ENCODE measurements at places on chromosomes 13 and 19. TPM values are rescaled to one million over a fixed set of nuclear protein-coding genes. Genes with fewer than 3 reads are reported as not detected.

The GTPBP3 gene
- 15.5 TPM for total RNA-seq

The PLIN4 gene
- 629 TPM for total RNA-seq

The ZNF274 gene
- total RNA-seq: 21.9 TPM

The PSG2 gene
- not detected for total RNA-seq

The KCNN4 gene
- total RNA-seq: 61.9 TPM

The ZNF582 gene
- total RNA-seq: 4.3 TPM

The C2CD4C gene
- 0.80 TPM for total RNA-seq

The COX7A1 gene
- total RNA-seq: 69.3 TPM

The IQCN gene
- total RNA-seq: 7.0 TPM

The POLR2I gene
- 68.2 TPM for total RNA-seq

The WIZ gene
- 51.1 TPM for total RNA-seq

The CEBPA gene
- 263 TPM for total RNA-seq

The PLK5 gene
- total RNA-seq: 0.44 TPM

The IGSF23 gene
- not detected for total RNA-seq

- no peak for DNase-seq
Measured at GRCh38 chr13:109795011-109795410, 8.6 kb upstream of the IRS2 start.

GRCh38 chr19:10551698-10552301 is 8.1 kb downstream of the ATG4D start:
- DNase-seq: no peak

DNA sequence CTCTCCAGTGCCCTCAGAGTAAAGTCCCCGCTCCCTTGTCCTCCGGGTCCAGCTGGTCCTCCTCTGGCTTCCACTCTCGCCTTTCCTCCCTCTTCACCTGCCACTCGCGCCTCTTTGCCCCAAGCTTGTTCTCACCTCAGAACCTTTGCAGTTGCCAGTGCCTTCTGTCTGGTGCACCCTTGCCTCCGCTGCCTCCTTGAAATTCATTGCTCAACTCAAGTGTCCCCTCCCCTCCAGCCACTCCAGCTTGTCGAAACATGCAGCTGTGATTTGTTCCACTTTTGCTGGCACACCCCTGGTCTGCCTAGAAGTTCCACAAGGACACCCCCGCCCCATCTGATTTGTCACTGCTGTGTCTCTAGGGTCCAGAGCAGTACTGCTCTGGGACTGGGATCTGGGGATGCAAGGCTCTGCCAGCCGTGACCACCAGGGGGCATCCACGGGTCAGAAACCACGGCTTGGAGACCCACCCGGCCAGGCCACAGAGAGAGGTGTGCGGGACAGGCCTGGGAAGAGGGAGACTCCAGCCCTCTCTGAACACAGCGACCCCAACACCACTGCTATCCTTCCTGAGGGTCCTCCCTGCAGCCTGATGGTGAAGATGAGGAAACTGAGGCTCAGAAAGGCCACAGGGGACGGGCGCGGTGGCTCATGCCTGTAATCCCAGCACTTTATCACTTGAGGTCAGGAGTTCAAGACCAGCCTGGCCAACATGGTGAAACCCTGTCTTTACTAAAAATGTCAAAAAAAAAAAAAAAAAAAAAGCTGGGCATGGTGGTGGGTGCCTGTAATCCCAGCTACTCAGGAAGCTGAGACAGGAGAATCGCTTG is 49.9 kb downstream of the AP1M1 start:
- peak; percentile 73 for DNase-seq

DNA sequence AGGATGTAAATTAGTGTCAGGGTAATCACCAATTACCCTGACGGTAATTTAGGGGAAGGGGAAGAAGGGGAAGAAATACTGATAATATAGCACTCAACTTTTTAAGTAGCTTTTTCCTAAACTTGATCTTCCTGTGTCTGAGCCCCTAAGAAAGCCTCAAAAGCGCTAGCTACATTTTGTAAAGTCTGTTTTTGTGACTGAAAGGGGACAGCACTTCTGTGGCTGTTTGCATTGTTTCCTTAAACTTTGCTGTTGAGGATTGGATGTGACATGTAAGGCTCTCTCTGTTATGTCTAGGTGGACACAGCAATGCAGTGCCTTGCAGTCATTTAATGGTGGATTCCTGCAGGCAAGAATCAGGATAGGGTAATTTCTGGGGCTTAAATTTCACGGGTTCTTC is 42.8 kb downstream of the SPATA13 start:
- DNase-seq: no peak

- DNase-seq: no peak
Measured at GRCh38 chr19:33740811-33741396, 55.8 kb upstream of the KCTD15 start.

DNA sequence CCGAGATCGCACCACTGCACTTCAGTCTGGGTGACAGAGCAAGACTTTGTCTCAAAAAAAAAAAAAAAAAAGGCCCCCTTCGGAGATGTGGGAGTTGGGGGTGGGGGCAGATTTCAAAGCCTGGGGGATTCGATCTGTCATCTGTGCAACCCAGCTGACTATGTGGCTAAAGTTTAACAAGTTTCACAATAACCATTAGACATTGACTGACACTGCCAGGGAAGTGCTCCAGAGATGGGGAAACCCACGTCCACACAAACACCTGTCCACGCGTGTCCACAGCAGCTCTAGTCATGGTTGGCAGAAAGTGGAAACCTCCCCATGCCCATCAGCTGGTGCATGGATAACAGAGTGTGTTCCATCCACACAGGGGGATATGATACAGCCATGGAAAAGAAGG is 37.6 kb upstream of the HOMER3 start:
- DNase-seq: no peak

GRCh38 chr19:6772866-6773322 is 386 bp downstream of the VAV1 start:
- DNase-seq: no peak

DNA sequence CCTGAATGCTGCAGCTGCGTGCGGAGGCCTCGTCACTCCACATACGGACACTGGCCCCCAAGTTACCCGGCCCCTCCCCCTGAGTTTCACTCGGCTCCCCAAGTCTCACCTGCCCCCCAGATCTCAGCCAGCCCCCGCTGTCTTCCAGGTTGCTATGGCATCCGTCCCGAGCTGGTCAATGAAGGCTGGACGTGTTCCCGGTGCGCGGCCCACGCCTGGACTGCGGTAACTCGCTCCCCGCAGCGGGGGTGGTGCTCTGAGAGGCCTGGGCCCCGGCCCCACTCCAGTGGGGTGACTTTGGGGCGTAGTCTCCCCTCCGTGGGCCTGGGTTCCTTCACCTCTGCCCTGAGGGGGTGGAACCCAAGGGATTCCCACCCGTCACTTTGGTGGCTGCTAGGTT is 168.2 kb downstream of the KDM4B start:
- DNase-seq: no peak

DNA sequence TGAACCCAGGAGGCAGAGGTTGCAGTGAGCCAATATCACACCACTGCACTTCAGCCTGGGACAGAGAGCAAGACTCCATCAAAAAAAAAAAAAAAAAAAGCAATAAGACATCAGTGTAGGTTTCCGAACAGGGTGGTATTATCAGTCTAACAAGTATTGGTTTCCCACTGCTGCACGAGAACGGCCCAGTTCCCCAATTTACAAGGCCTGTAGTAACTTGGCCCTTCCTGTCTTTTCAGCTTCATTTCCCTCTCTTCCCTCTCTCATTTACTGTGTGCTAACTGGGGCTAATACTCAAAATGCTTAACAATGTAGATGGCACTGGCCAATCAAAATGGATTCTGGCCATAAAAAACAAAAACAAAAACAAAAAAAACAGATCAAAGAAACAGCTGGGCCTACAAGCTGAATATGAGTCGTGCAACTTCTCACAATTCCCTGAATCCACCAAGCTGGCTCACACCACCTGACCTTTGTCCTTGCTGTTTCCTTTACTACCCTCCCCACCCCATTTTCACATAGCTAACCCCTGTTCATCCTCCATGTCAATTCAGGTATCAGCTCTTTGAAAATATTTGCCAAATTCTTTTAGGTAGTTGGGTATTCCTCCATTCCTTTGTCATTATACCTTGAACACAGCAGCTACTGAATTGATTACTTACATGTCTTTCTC is 2.4 kb downstream of the TEX101 start:
- no peak for DNase-seq

- DNase-seq: no peak
Measured at GRCh38 chr13:42574435-42575311, 721 bp downstream of the TNFSF11 start.

- no peak for DNase-seq
Measured at GRCh38 chr13:45941261-45941660, 89.7 kb upstream of the SIAH3 start.

GRCh38 chr13:79658333-79658975 is 177.5 kb downstream of the NDFIP2 start:
- no peak for DNase-seq

DNA sequence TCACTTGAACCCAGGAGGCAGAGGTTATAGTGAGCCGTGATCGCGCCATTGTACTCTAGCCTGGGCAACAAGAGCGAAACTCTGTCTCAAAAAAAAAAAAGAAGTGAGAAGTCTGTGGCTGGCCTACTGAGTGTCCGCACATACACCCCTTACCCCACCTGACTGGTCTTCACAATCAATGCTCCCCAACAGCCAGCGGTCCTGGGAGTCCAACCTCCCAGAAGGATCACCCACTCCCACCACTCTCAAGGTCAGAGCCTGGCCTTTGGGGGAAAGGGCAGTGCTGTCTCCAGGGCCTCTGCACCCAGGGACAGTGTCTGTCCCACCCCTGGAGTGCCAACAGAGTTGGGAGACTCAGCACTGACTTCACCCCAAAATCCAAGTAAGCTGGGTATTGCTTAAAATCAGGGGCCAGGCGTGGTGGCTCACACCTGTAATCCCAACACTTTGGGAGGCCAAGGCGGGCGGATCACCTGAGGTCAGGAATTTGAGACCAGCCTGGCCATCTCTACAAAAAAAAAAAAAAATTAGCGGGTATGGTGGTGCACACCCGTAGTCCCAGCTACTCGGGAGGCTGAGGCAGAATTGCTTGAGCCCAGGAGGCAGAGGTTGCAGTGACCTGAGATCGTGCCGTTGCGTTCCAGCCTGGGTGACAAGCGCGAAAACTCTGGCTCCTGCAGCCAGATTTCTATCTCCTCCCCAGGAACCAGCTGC is 2.3 kb upstream of the CD320 start:
- no peak for DNase-seq

DNA sequence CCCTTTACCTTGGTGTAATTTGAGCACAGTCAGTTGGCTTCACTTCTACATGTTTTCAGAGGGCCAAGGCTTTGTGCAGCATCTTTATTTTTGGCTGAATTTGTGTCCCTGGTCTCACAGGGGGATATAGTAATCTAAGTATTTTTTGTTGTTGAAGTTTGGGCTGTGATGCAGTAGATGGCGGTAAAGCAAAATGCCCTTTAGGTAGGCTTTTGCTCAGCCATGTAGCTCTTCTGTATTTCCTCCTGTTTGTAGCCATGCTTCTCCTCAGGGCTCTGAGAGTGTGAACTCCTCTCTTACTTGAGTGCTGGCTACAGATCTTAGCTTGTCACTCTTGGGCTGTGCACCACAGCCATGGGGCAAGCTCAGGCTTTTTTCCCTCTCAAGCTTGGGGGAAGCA is 328.6 kb downstream of the SLITRK5 start:
- DNase-seq: no peak

DNA sequence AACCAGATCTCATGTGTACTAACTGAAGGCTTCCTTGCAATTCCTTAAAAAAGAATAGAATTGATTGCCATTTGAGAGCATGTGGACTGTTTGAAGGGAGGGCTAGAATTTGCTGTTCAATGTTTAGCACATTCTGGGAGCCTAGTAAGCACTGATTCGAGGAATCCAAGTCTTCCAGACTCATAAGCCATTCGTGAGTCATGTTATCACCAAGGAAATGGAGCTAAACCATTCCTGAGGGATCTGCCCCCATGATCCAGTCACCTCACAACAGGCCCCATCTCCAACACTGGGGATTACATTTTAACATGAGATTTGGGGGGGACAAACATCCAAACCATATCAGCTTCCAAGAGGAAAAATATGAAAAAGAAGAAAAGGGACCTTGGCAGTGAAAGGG is 276.4 kb downstream of the KCNRG start:
- DNase-seq: no peak

- no peak for DNase-seq
Measured at GRCh38 chr19:32233885-32234284, 111.5 kb upstream of the ZNF507 start.

DNA sequence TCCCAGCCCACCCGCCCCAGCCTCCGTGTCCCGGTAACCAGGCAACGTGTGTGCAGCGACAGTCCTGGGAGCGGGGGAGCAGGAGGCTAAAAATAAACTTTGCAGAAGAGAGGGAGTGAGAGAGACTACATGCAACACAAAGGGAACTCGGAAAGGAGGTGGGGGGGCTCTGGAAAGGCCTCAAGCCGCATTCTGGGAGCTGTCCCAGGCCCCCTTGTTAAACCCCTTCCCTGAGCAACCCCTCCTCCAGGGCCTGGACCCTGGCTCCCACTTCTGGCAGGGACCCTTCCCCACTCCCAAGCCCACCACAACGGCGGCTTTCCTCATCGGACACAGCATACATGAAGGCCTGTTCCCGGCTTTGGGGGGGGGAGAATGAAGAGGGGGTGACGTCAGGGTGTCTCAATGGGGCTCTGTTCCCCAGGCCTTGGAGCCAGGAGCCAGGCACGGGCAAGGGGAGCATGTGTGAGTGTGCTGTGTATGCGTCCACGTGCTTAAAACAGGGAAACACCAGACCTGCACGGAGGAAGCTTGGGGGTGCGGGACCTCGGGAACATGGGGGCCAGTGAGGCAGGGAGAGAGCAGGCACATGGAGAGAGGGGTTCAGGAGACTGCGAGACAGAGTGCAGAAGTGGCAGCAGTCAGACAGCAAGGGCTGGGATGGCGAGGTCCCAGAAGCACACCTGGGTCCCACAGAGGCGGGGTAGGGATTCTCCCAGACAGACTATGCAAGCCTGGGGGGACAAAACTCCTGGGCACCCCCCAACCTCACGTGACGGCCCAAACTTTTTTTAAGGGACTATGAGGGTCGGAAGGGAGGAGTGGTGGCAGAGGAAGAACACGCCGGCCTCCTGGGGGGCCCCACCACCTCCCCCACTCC is 2.3 kb downstream of the ERF start:
- peak; percentile 79 for DNase-seq

DNA sequence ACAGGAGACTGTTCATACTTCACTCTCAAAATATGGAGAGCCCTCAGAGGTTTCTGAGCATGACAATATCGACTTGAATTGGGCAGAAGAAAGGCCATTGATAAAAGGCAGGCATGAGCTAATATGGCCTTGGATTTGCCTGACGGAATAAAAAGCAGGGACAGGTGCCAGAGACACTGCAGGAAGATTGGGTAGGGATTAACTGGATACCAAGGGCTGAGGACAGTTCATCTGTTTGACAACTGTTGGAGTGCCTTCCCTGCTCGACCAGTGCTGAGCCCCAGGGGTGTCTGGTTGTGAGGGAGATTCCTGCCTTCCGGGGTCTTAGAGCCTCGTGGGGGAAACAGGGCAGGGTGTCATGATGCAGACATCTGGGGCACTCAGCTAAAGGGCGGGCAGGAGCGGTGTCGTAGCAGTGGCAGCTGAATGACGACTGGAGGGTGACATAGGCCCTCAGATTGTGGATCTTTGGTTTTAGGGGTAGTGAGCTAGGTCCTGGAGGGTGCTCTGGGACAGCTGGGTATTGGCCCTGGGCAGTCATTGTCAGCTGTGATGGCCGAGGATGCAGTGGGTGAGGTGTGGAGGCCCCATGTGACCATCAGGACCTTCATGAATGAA is 12.3 kb downstream of the GATAD2A start:
- DNase-seq: no peak
